ENCODE measurements at places on chromosomes 6 and 20. TPM values are rescaled to one million over a fixed set of nuclear protein-coding genes. Genes with fewer than 3 reads are reported as not detected.

ABHD16B gene
- not detected for total RNA-seq

SS18L1 gene
- total RNA-seq: 41.0 TPM

ADGRF1 gene
- not detected for total RNA-seq

PLA2G7 gene
- 10.9 TPM for total RNA-seq

MATN4 gene
- 13.0 TPM for total RNA-seq

UBE2V1 gene
- 47.8 TPM for total RNA-seq

DNA sequence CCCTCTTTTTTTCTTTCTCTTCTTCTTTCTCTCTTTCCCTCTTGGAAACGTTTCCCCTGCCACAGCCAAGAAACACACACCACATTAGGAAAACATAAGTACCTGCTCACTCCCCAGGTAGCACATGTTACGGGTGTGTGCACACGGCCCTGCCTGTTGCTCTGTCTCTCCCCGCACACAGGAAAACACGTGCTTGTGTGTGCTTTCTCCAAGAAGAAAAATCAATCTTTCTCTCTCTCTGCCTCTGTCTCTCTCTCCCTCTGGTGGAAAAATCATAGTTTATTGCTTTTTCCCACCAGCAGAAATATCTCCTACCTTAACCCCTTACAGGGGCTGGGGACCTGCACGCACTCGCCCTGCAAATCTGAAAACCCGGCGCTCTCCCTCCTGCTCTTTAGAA is 102.3 kb downstream of the EDN3 start:
- DNase-seq: peak; percentile 85
- no peak overlapping the region for H3K27ac ChIP-seq
- H3K36me3 ChIP-seq: no peaks in the 10 kb centered on the region
- no peak overlapping the region for H3K4me3 ChIP-seq
- peaks cover 32% of the 10 kb centered on the region for H3K4me1 ChIP-seq
- H3K27me3 ChIP-seq: peaks cover 51% of the 10 kb centered on the region

- no peak overlapping the region for H3K4me3 ChIP-seq
- H3K27me3 ChIP-seq: no peaks in the 10 kb centered on the region
- H3K4me1 ChIP-seq: no peaks in the 10 kb centered on the region
- no peaks in the 10 kb centered on the region for H3K36me3 ChIP-seq
Observed at GRCh38 chr6:13776602-13777001, 37.8 kb downstream of the MCUR1 start.

DNA sequence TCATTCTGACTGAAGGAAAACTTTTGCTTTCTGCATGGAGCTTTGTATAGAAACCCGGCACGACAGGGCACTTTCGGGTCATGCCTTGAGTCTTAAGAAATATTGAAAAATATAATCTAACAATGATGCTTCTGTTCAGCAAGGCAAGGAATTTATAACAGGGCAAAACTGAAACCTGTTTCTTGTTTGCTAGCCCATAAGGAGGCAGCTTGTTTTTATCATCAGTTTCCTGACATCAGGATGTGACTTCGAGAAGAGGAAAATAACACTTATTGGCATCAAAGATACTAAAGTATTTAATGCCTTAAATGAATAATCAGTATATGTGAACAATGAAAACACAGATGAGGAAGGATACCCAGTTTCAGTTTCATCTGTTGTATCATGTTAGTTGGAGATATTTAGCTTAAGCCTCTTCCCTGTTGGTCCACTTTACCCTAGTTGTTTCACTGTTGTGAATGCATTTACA is 146.5 kb downstream of the CDKAL1 start:
- H3K36me3 ChIP-seq: no peaks in the 10 kb centered on the region
- H3K4me1 ChIP-seq: no peaks in the 10 kb centered on the region
- H3K27me3 ChIP-seq: no peaks in the 10 kb centered on the region
- no peak overlapping the region for H3K4me3 ChIP-seq
- H3K27ac ChIP-seq: no peak overlapping the region

- no peak overlapping the region for H3K4me3 ChIP-seq
- no peaks in the 10 kb centered on the region for H3K36me3 ChIP-seq
- DNase-seq: no peak
- no peak overlapping the region for H3K27ac ChIP-seq
- H3K4me1 ChIP-seq: no peaks in the 10 kb centered on the region
Observed at GRCh38 chr6:60643870-60644269, 1642.2 kb downstream of the KHDRBS2 start.

DNA sequence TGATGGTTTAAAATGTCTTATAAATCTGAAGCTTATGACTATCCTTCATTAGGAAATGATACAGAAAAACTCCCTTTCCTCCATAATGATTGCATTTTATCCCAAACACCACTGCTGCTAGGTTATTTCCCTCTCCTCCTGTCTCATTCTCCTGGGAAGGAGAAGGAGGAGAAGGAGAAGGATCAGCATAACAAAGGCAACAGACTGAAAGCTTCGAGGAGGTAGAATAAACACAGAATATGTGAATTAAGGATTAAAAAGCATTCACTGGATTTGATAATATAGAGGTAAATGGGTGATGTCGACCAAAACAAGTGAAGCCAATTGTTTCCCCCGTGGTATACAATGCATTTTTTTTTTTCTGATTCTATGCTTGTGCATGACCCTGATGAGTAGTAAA is 82.0 kb downstream of the WASF1 start:
- H3K27ac ChIP-seq: no peak overlapping the region
- no peak overlapping the region for H3K4me3 ChIP-seq
- no peaks in the 10 kb centered on the region for H3K27me3 ChIP-seq
- no peaks in the 10 kb centered on the region for H3K4me1 ChIP-seq
- no peak for DNase-seq

DNA sequence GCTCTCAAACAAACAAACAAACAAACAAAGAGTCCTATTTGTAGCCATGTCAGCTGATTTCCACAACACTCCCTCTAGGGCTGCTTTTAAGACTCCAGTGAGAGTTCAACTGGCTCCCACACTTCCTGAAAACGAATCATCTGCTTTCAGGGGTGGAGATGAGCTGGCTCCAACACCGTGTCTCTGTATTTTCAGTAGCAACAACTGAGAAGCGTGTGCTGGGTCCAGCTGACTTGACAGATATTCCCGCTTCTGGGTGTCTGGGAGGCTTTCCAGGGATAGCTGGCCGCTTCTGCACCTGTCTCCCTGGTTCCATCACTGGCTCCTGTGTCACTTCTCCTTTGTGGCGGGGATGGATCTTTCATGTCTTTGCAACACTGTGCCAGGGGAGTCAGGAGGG is 272.5 kb upstream of the SOX4 start:
- no peaks in the 10 kb centered on the region for H3K4me1 ChIP-seq
- no peaks in the 10 kb centered on the region for H3K27me3 ChIP-seq
- H3K36me3 ChIP-seq: no peaks in the 10 kb centered on the region
- no peak for DNase-seq

DNA sequence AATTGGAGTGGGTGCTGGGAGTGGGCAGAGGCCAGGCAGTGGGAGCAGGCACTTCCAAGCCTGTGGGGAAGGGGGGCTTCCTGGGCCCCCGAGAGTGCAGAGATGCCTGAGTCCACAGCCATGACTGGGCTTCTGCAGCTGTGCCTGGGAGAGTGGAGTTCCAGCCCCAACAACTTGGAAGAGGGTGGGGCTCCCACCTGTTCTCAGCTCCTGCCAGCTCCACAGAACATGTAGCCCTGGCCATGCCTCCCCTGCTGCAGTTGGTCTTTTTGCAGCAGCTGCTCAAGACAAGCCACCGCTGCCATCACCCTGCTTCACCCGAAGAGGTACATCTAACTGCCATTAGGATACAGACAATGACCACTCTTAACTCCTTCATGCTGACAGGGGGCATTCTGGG is 1092.3 kb downstream of the KHDRBS2 start:
- H3K4me3 ChIP-seq: no peak overlapping the region
- H3K4me1 ChIP-seq: no peaks in the 10 kb centered on the region
- H3K27me3 ChIP-seq: no peaks in the 10 kb centered on the region
- H3K36me3 ChIP-seq: no peaks in the 10 kb centered on the region

GRCh38 chr6:5937169-5937909 is 69.4 kb downstream of the NRN1 start:
- no peak for DNase-seq
- H3K4me1 ChIP-seq: peaks cover 14% of the 10 kb centered on the region
- H3K36me3 ChIP-seq: no peaks in the 10 kb centered on the region
- H3K27ac ChIP-seq: no peak overlapping the region
- no peaks in the 10 kb centered on the region for H3K27me3 ChIP-seq

- no peaks in the 10 kb centered on the region for H3K36me3 ChIP-seq
- H3K4me3 ChIP-seq: no peak overlapping the region
- no peak for DNase-seq
- H3K4me1 ChIP-seq: no peaks in the 10 kb centered on the region
- no peak overlapping the region for H3K27ac ChIP-seq
- H3K27me3 ChIP-seq: no peaks in the 10 kb centered on the region
Observed at GRCh38 chr20:34246126-34246626, 5.0 kb downstream of the ASIP start.

DNA sequence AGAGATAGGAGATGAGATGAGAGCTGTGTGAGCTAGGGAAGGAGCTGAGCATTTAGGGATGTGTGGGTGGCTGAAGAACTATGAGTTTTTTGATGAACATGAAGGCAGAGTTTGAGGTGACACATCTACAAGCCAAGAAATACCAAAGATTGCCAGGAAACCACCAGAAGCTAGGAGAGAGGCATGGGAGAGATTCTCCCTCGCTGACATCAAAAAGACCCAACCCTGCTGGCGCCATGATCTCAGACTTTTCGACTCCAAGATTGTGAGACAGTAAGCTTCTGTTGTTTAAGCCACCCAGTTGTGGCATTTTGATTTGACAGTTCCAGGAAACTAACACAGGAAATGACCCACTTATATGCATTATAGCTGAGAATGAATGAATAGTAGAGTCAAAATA is 790.9 kb downstream of the TFAP2A start:
- no peaks in the 10 kb centered on the region for H3K4me1 ChIP-seq
- H3K27ac ChIP-seq: no peak overlapping the region
- no peaks in the 10 kb centered on the region for H3K36me3 ChIP-seq
- H3K4me3 ChIP-seq: no peak overlapping the region
- DNase-seq: no peak

DNA sequence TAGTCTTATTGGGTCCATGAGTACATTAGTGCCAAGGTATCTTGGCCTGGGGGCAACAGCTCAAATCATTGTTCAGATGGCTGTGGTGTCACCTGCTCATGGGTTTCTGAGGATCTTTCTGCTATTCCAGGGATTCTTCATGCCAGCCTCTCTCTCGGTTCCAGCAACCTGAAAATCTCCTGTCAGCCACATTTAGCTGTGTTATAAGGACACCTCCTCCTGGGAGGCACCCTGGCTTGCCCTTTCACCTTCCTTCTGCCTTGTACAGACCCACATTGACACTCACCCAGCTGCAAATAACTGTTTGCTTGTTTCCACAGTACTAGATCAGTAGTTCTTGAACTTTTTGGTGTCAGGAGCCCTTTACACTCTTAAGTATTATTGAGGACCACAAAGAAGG is 159.9 kb downstream of the GRM4 start:
- H3K27me3 ChIP-seq: no peaks in the 10 kb centered on the region
- no peak for DNase-seq
- H3K4me1 ChIP-seq: peaks cover 11% of the 10 kb centered on the region
- H3K27ac ChIP-seq: no peak overlapping the region

DNA sequence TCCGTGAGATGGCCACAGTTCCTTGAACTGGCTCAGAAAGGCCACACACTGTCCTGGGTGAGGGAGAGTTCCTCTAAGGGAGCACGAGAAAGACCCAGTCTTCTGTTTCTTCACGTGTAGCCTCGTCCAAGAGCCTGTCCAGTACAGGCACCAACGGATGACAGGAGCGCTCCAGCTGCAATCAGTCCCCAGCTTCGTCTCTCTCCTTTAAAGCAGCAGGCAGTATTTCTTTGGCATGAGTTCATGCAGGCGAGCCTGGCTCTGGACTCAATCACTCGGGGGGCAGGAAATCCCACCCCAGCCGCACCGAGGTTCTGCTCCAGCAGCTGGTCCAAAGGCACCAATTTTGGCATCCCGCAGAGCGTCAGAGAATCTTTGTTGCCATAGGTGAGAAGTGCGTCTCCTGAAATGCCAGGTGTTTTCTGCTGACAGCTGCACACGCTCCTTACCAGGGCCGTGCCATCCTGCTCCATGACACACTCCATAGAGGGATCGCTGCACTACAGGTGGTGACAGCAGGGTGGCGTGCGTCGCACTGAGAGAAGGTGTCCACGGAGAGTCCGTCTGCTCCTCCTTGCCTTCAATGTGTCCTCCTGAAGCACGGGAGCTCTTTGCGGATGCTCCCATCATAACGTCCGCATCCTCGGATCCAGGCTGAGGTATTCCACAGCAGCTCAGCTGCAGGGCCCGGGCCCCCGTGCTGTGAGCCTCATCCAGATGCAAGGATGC is 59.6 kb upstream of the AFDN start:
- H3K4me1 ChIP-seq: no peaks in the 10 kb centered on the region
- no peak overlapping the region for H3K4me3 ChIP-seq
- no peaks in the 10 kb centered on the region for H3K27me3 ChIP-seq
- H3K36me3 ChIP-seq: no peaks in the 10 kb centered on the region
- no peak for DNase-seq

DNA sequence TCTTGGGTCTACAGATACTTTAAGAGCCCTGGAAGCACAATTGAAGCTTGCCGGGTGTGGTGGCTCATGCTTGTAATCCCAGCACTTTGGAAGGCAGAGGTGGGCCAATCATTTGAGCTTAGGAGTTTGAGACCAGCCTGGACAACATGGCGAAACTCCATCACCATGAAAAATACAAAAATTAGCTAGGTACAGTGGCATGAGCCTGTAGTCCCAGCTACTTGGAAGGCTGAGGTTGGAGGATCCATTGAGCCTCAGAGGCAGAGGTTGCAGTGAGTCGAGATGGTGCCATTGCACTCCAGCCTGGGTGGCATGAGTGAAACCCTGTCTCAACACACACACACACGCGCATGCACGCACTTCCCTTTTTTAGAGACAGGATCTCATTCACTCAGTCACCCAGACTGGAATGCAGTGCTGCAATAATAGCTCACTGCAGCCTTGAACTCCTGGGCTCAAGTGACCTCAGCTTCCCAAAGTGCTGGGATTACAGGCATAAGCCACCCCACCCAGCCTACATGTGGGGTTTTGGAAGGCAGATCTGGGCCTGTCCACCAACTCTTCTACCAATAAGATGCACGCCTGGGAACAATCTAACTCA is 182.5 kb upstream of the JARID2 start:
- no peak overlapping the region for H3K4me3 ChIP-seq
- no peak for DNase-seq
- no peaks in the 10 kb centered on the region for H3K4me1 ChIP-seq
- H3K27me3 ChIP-seq: no peaks in the 10 kb centered on the region
- H3K27ac ChIP-seq: no peak overlapping the region

- DNase-seq: no peak
- no peak overlapping the region for H3K4me3 ChIP-seq
- H3K27me3 ChIP-seq: no peaks in the 10 kb centered on the region
- H3K36me3 ChIP-seq: no peaks in the 10 kb centered on the region
Observed at GRCh38 chr20:63054103-63054474, 47.3 kb upstream of the BHLHE23 start.

GRCh38 chr20:53013847-53014246 is 41.7 kb downstream of the TSHZ2 start:
- H3K27ac ChIP-seq: no peak overlapping the region
- H3K36me3 ChIP-seq: no peaks in the 10 kb centered on the region
- no peak overlapping the region for H3K4me3 ChIP-seq
- no peak for DNase-seq

GRCh38 chr6:125739364-125739763 is 10.1 kb upstream of the HEY2 start:
- no peaks in the 10 kb centered on the region for H3K4me1 ChIP-seq
- no peaks in the 10 kb centered on the region for H3K36me3 ChIP-seq
- no peak overlapping the region for H3K27ac ChIP-seq

All from spinal cord (tissue), 10 donors.